Airway epithelial cell (primary cell): ENCODE measurements at places on chromosomes 3 and 15. TPM values are rescaled to one million over a fixed set of nuclear protein-coding genes. Genes with fewer than 3 reads are reported as not detected.

The POPDC2 gene
- 0.14 and 0.65 TPM in 2 replicates for total RNA-seq

The UROC1 gene
- not detected in 2 replicates for total RNA-seq

The CLDN11 gene
- 2.8 and 3.0 TPM in 2 replicates for total RNA-seq

The CPEB1 gene
- not detected in 2 replicates for total RNA-seq

The SCN11A gene
- total RNA-seq, result not detected in 2 replicates

The SLC15A2 gene
- 1.1 and 3.0 TPM in 2 replicates for total RNA-seq

The TMC3 gene
- total RNA-seq, result not detected in 2 replicates

The DTX3L gene
- total RNA-seq, result 5.2 and 7.5 TPM in 2 replicates

The POLQ gene
- 3.7 and 4.9 TPM in 2 replicates for total RNA-seq

The GREM1 gene
- 0.23 and 0.92 TPM in 2 replicates for total RNA-seq

The MNS1 gene
- total RNA-seq, result 0.46 and 0.85 TPM in 2 replicates

The SLC12A1 gene
- not detected in 2 replicates for total RNA-seq

The RNU5B-1 gene
- not detected in 2 replicates for total RNA-seq

The REC114 gene
- total RNA-seq, result not detected in 2 replicates

The FGD5 gene
- total RNA-seq, result 0.28 TPM in 2 replicates

The SPTBN5 gene
- under 0.01 and 0.49 TPM in 2 replicates for total RNA-seq

The APOD gene
- 5.6 and 10.8 TPM in 2 replicates for total RNA-seq

The NMNAT3 gene
- 1.2 and 2.5 TPM in 2 replicates for total RNA-seq
